Posterior vena cava (tissue), 2 donors: ENCODE measurements at places on chromosomes 4 and X. TPM values are rescaled to one million over a fixed set of nuclear protein-coding genes. Genes with fewer than 3 reads are reported as not detected.

GRCh38 chrX:76279007-76279406 is 106.1 kb downstream of the PBDC1 start:
- DNase-seq, result no peak

GRCh38 chr4:70269674-70270073 is 27.3 kb downstream of the CSN3 start:
- no peak for DNase-seq

DNA sequence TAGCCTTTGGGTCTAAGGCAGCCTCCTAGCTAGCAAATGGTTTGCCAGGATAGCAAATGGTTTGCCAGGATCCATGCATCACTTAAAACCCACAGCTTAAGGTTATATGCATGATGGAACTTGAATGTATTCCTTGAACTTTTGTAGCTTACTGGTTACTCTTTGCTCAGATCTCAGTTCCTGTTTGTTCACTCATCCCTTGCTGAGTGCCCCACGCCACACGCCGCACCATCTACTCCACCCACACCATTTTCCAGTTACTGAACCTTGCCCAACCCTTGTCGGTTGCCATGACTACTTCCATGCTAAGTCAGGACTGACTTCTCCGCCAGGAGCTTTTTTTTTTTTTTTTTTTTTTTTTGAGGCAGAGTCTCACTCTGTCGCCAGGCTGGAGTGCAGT is 29.5 kb upstream of the XIAP start:
- no peak for DNase-seq

- DNase-seq, result no peak
These were observed 568.6 kb downstream of the RPA4 start for GRCh38 chrX:97452283-97452682.

- DNase-seq, result no peak
These were observed 34.7 kb downstream of the RBPJ start for GRCh38 chr4:26355392-26356052.

GRCh38 chr4:81258841-81259550 is 44.0 kb upstream of the PRKG2 start:
- no peak for DNase-seq

Gene NPNT
- total RNA-seq, result 106 TPM
